ENCODE measurements at places on chromosomes 5 and 9.

- no peak for DNase-seq
Measured at GRCh38 chr5:5271786-5272321, 131.7 kb downstream of the ADAMTS16 start.

DNA sequence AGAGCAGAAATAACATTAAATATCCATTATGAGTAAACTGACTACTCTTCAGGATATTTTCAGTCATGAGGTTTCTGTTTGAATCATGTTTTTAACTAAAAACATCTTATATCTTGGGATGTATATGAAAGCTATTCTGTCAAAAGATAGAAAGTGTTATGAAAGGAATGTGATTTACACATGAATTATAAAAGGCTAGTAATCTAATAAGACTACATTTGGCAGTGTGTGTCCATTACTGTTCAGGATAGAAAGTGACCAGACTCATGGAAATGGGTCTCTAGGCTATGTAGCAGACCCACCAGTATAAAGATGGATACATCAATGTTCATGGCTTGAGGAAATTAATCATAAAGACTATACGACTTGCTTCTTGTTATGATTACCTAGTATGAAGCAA lies 1328.2 kb upstream of the NUDT12 start:
- DNase-seq = no peak

DNA sequence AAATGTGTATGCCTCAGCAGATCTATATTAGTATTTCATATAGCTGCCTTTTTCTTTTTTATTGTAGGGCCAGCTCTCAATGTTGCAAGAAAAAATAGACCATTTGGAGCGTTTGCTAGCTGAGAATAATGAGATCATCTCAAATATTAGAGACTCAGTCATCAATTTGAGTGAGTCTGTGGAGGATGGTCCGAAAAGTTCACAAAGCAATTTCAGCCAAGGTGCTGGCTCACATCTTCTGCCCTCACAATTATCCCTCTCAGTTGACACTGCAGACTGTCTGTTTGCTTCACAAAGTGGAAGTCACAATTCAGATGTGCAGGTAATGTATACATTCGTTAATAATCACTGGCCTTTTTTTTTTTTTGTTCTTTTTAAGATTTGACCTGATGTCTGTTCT lies 23.7 kb downstream of the MAN2A1 start:
- no peak for DNase-seq

DNA sequence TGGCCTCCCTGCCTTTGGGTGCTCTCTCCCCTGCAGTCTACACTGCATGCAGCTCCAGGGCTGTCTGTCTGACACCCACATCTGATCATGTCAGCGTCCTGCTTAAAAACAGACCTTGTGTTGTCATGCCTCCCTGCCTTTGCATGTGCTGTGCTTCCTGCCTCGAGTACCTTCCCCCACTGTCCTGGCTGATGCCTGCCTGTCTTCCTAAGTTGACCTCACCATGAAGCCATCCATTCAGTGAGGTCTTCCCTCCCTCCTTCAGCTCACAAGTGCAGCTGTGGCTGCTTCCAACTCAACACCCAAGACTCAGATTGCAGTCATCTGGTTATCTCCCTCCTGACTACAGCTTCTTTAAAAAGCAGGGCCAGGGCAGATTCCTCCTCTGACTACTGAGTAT lies 5.5 kb downstream of the ANGPTL2 start:
- DNase-seq = no peak

DNA sequence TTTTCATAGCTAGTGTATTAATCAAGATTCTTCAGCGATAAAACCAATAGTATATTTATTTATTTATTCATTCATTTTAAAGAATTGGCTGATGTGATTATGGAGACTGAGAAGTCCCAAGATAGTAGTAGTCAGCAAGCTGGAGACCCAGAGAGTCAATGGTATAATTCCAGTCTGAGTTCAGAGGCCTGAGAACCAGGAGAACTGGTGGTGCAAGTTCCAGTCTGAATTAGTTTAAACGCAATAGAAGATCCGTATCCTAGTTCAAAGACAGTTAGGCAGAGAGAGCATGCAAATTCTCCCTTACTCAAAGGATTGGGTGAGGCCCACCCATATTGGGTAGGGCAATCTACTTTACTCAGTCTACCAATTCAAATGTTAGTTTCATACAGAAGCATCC lies 364.2 kb upstream of the RPS23 start:
- DNase-seq = no peak

GRCh38 chr9:130239741-130240241 lies 25.8 kb upstream of the HMCN2 start:
- no peak for DNase-seq

DNA sequence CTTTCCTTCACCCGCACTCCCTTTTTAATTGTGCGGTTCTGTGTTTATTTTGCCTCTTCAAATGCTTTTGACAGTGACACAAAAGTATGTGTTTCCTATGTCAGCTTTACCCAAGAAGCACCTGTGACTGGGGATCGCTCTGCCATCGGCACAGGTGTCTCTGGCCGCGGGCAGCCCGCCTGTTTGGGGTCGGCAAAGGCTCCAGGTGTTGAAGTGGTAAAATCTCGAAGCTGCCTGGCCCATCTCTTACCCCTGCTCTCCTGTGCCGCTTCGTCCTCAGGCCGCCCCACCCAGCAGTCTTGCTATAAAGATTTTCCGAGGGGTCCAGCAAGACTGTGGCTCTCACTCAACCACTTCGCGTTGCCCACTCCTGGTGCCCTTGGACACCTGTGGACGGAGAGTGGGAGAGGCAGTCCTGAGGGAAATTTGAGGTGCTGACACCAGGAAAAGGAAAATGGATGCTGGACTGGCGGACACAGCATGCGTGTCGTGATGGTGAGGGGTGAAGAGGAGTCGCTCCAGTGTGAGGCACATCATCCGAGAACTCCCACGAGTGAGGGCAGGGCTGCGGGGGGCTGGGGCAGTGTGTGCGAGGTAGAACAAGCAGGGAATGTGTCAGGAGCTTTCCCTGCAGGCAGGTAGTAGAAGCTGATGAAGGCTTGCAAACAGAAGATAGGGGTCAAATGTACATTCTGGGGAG lies 29.1 kb upstream of the CEP72 start:
- DNase-seq = no peak

GRCh38 chr5:177565046-177565445 lies 10.7 kb upstream of the FAM193B start:
- DNase-seq = no peak

DNA sequence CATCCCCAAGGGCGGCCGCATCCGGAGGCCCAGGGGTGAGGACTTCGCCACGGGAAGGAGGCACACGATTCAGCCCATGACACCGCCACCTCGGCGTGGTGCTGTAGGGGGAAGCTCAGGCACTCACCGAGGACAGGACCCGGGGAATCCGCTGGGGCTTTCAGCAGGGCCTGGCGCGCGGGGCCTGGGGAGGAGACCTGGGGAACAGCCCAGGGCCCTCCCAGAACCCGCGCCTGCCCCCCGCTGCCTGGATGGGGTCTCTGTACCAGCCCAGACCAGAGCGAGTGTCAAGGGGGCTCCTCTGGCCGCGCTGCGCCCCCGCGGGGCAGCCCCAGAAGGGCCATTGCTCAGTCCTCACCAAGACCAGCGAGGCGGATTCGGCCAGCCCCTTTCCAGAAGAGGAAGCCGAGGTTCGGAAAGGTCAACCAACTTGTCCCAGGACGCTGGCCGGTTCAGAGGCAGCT lies 12.8 kb downstream of the COL23A1 start:
- DNase-seq = no peak

- DNase-seq = no peak
Measured at GRCh38 chr5:137265457-137265856, 233.7 kb downstream of the SPOCK1 start.

GRCh38 chr5:142151436-142152383 lies 43.1 kb downstream of the NDFIP1 start:
- no peak for DNase-seq

DNA sequence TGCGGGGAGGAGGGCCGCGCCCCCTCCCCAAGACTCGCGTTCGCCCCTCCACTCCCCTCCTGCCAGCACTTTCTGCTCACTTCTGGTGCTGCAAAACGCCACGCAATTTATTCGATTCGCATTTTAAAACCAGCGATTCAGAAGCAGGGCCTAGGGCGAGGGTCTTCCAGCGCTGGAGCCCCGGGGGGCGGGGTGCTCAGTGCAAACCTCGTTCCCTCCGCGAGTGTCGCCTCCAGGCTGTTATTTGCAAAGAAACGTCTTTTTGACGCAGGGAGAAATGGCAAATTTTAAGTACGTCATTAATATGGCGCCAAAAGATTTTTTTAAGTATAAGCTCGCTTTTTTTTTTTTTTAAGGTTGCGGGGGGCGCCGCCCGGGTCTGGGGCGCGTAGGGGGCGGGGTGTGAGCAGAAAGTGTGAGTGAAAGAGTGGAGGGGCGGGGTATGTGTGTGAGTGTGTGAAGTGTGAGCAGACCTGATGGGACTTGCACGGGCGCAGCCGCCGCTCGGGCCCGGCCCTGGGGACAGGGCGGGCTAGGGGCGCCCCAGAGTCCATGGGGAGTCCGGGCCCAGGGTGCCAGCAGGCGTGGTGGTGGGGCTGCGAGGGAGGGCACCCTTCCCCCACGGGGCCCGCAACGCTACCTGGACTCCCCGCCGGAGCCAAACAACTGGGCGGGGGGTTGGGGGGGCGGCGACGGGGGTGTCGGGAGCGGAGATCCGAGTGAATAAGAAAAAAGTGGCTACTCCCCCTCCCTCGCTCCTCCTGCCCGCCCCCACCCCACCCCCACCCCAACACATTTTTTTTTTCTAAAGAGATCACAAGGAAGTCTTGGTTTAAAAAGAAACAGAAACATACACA lies at the start of gene JADE2:
TSS of gene JADE2 (plus strand) at position 845 of the 857 bp plus-strand sequence. CDS start 10,188 bp downstream, outside the sequence.
- DNase-seq = no peak

GRCh38 chr5:43034591-43034968 lies 5.5 kb downstream of the ANXA2R start:
- no peak for DNase-seq

GRCh38 chr9:121204121-121204520 lies 2.5 kb upstream of the RAB14 start:
- DNase-seq = no peak

- no peak for DNase-seq
Measured at GRCh38 chr9:112044881-112045280, 130.2 kb downstream of the SUSD1 start.

DNA sequence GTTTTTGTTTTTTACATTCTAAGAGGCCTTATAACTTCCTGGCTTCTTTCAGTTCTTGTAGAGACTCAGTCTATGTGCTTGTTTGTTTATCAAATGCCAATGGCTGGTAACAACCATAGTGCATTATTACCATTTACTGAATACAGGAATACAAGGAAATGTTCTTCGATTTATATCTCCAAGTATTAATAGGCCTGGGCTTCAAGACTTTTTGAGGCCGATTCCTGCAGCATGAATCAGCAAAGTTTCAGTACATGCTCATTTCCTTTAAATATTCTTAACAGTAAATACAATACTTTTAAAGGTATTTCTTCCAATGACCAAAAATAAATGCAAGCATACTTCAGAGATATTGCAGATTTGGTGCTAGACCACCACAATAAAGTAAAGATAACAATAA lies 535.3 kb downstream of the EFNA5 start:
- no peak for DNase-seq
